ENCODE measurements at places on chromosomes 2 and 18.

DNA sequence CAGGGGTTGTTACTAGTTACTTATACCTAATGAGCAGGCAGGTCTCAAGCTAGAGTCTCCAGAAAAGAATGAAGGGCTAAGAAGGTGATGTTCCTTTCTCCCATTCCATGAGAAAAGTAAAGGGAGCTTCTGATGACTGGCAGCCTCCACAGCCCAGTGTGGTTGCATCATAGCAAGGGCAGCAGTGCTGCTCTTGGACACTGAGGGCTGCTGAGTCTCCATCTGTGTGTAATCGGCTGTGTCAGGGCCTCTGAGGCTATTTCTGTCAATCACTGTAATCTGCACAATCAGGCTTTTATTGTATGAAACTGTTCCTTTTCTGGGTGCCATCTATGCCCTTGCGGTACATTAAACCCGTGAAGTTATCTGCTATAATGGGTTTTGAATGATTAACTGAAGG, 164.1 kb upstream of the FBXO11 start:
- DNase-seq = no peak

DNA sequence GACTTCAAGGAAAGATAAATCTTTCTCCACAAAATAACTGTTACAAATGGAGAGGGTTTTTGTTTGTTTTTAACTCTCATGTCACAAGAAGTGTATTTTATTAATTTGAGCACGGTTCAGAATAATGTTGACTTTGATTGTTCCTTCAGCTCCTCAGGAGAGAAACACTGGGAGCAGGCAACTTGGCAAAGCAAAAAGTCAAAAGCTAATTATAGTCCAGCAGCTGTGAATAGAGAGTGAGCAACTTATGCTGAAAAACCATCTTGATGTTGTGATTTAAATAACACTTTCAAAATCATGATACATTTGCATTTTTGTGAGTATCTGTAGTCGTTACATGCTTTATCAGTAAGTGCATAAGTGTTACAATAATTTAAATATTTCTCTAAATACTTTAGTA, 37.5 kb upstream of the TTN start:
- no peak for DNase-seq

DNA sequence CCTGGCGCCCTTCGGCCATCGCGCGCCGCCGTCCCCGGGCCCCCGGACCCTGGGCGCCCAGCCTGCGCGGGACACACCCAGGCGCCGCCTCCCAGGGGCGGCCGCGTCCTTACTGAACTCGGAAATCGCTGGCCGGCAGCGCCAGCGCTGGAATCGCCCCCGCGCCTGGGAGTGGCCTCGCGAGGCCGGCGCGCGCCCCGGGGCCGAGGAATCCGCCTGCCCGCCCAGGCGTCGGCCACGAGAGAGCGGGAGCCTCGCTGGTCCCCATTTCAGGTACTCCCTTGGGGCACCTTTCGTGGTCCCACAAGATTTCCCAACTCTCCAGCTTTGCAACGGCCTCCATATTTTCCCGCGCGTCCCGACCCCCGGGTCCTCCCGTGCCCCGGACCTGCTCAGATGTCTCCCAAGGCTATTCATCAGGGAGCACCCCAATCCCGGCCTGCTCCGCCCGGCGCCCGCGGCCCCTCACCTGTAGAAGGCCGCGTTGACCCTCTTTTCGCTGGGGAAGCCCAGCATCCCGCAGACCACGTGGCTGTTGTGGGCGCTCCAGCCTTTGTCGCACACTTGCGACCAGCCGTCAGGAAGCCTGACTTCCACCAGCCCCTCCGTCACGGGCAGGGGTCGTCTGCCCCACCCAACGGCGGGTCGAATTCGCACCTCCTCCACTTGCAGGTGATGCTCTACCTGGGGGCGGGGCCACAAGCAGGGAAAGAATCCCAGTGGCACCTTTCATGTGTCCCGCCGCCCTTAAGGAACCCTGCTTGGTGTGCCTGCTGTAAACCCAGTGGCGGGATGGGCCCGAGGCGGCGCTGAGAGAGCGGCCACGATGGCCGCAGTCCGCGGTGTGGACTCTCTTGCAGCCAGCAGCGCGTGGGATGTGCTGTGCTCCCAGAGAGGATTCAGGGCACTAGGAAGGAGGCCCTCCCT, 4.6 kb downstream of the LOXL3 start:
- no peak for DNase-seq

DNA sequence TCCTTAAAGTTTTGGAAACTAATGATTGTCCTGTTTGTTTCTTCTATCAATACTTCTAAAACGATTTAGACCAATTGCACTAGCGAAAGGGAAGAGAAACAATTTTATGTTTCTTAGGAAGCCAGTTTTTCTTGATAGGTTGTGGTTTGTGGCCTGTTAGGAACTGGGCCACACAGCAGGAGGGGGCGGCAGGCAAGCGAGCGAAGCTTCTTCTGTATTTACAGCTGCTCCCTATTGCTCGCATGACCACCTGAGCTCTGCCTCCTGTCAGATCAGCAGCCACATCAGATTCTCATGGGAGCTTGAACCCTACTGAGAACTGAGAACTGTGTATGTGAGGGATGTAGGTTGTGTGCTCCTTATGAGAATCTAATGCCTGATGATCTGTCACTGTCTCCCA, 201.5 kb upstream of the PXDN start:
- no peak for DNase-seq

DNA sequence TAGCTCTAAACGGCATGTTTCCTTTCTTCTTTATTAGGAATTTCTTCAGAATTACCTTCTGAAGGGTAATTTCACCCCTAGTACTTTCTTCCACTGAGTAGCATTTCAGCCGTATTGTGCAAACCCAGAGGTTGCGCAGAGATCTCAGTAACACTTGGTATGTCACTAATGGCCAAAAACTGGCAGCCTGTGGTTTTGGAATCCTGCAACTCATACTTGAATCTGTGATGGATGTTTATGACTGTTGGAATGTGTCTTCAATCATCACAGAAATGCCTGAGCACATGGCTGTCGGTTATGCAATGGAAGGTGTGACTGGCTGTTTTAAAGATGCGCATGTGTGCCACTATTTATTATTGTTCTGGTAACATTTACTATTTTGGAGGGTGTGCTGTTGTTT, 100.0 kb downstream of the COLEC12 start:
- DNase-seq = no peak

- DNase-seq = no peak
Observed at GRCh38 chr2:216231867-216232266, 122.7 kb downstream of the XRCC5 start.

DNA sequence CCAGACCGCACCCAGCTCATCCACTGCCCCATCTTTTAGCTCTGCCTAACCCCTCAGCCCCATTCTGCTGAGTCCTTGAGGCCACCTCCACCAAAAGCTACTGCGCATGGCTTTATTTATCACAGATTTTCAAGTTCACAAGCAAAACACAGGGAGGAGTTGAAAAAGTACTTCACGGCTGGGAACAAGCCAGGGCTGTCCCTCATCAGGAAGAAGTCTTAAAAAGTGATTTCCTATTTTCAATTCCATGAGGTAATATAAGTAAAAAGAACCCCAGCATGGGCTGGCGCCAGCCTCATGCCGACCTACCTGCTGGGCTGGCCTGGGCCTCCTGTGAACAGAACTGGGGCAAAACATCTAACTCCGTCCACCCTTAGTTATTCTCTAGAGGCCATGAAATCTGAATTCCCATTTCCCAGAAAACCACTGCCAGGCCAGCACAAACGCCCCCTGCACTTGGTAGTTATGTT, 69.0 kb downstream of the POLR1A start:
- no peak for DNase-seq

DNA sequence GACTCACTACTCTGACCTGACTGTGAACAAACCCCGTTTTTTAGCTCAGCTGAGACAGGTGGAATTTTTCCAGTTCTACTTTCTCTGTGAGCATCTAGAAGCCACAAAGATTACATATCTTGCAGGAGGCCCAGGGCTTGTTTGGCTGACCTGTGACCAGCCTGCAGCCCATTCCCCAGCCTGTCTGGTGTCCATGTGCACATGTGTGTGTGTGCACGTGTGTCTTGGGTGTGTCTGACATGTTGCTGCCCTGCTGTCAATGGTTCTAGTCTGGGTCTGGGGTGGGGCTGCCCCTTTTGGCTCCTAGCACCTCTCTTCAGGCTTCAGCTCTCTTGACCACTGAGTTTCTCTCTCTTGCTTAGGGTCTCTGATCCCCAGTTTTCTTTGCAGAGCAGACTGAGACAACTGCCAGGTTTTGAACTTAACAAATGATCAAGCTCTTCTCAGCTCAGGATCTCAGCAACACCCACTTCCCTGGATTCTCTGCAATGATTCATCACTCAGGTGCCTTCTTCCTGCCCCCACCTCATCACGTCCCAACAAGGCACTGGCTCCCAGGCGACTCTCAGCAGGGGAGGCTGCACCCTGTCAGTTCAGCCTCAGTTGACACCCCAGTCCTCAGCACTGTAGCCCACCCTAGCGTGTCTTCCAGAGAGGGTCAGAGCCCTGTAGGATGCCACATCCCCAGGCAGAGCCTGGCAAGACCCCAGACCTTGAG, 130.3 kb downstream of the CELF4 start:
- DNase-seq = no peak

- no peak for DNase-seq
Observed at GRCh38 chr2:217438136-217438535, 564.7 kb downstream of the TNS1 start.

DNA sequence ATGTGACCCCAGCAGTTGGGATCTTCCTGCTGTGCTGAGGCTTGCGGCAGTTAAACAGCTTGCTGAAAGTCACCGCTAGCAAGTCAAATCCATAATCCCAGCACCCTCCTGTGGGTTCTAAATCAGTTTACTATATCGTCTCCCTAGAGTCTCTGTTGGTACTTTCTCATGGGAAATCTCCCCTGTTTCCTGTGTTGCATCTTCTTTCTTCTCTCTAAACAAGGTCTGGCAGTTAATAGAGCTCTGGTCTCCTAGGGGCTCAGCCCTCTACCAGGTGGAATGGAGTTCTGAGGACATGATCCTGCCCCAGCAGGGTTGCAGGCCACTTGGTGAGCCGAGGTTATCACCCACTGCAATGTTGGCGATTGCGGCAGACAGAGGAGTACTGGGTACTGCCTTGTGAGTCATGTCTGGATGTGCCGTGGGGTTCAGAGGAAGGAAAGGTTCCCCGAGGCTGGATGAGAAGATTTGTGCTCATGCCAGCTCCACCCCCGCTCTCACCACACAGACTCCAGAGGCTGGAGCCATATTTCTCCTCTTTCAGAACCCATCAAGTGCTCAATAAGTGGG, 59.4 kb upstream of the SIX2 start:
- no peak for DNase-seq

- no peak for DNase-seq
Observed at GRCh38 chr18:51385270-51385669, 187.8 kb upstream of the MEX3C start.

DNA sequence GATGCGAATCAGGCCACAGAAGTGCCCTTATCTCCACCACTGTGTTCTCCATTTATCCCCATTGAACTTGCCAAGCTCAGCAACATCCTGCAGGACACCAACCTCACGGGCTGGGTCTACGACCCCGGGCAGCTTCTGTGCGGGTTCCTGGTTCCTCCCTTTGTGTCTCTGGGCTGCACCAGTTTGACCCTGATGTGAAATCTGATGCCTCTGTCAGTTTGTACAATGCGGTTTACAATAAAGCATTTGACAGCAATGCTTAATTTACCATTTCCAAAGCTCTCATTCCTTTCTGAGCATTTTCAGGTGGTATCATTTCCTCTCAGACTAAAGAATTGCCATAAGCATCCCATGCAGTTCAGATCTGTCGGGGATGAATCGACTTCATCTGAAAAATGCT, 3.3 kb upstream of the TMEM18 start:
- no peak for DNase-seq

DNA sequence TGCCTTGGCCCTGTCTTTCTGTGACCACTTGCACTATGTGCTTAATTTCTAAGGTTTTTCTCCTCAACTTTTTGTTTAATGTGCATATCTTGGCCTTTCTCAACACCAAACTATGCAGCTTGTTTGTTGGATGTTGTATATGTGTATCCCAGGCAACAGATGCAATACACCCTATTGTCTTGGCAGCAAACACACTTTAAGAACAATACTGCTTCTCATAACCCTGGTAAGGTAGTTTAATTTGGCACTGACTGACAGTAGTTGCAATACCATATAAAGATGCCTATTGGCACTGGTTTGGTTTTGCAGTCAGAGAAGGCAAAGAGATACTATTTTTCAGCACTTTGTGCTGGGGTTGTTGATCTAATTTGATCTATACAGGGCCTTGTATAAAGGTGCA, 360.7 kb upstream of the CWC22 start:
- no peak for DNase-seq

DNA sequence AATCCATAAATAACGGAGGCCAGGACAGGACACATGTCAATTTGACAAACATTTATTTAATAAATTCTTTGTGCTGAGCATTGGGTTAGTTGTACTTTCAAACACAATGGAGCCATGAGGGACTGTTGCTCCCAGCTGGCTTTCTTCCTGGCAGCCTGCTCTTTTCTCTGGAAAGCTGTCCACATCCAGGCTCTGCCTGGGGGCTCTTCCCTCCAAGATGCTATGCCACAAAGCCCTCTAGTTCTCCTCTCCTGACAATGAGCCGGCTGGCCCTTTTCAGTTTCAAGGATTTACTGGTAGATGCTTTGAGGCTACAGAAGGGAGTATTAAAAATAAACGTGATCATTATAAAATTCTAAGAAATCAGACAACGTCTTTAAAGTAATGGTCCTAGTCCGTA, 44.1 kb upstream of the SLC14A2 start:
- no peak for DNase-seq

DNA sequence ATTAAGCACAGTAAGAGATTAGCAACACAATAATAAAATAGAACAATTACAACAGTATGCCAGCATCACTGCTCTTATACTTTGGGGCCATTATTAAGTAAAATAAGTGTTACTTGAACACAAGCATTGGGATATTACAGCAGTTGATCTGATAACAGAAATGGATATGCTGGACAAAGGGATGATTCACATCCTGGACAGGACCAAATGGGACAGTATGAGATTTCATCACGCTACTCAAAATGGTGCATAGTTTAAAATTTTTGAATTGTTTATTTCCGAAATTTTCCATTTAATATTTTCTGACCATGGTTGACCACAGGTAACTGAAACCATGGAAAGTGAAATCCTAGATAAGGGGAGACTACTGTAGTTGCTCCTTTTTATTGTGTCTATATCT, 138.2 kb downstream of the UBR3 start:
- DNase-seq = no peak
